ENCODE measurements at places on chromosomes 16 and 17.

- DNase-seq, result no peak
- H3K36me3 ChIP-seq, result no peaks in the 10 kb centered on the region
- H3K27me3 ChIP-seq, result no peaks in the 10 kb centered on the region
- no peak overlapping the region for H3K27ac ChIP-seq
- H3K4me1 ChIP-seq, result peaks cover 27% of the 10 kb centered on the region
Measured at GRCh38 chr17:50035421-50035879, 20.5 kb upstream of the ITGA3 start.

- no peaks in the 10 kb centered on the region for H3K27me3 ChIP-seq
- H3K4me3 ChIP-seq, result no peak overlapping the region
Measured at GRCh38 chr17:55546991-55547664, 35.9 kb upstream of the SMIM36 start.

- H3K36me3 ChIP-seq, result peaks cover 50% of the 10 kb centered on the region
- peak overlapping the region; percentile 96 for H3K27ac ChIP-seq
- H3K4me3 ChIP-seq, result peak overlapping the region; percentile 74
- peaks cover 35% of the 10 kb centered on the region for H3K4me1 ChIP-seq
- no peak for DNase-seq
Measured at GRCh38 chr17:51258756-51259563, 889 bp downstream of the MBTD1 start.

DNA sequence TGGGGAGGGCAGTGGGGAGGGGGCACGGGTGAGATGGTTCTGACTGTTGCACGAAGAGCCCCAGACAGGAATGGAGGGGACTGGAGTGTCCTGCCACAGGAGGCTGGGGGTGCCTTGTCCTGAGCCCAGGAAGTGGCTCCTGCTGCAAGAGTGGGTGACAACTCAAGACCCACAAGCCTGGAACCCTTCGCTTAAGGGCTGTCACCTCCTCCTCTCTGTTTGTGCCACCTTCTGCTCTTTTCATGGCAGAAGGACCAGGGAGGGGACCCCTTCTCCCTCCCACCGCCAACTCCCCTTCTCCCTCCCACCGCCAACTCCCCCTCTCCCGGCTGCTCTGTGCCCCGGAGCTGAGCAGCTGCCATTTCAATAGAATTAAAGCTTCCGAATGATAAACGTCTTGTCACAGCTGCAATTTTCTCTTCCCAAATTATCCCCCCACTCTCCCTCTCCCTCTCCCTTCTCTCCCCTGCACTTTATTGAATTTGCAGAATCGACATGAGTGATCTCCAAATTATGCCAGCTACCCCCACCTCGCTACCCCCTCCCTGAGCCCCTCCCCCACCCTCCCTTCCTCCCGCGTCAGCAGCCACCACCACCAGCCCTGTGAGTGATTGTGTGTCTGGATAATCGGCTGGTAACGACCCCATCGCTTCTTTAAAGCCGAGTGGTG, 13.7 kb downstream of the GJD3 start:
- H3K27ac ChIP-seq, result no peak overlapping the region
- DNase-seq, result no peak
- no peaks in the 10 kb centered on the region for H3K27me3 ChIP-seq
- peaks cover 22% of the 10 kb centered on the region for H3K36me3 ChIP-seq
- no peak overlapping the region for H3K4me3 ChIP-seq

DNA sequence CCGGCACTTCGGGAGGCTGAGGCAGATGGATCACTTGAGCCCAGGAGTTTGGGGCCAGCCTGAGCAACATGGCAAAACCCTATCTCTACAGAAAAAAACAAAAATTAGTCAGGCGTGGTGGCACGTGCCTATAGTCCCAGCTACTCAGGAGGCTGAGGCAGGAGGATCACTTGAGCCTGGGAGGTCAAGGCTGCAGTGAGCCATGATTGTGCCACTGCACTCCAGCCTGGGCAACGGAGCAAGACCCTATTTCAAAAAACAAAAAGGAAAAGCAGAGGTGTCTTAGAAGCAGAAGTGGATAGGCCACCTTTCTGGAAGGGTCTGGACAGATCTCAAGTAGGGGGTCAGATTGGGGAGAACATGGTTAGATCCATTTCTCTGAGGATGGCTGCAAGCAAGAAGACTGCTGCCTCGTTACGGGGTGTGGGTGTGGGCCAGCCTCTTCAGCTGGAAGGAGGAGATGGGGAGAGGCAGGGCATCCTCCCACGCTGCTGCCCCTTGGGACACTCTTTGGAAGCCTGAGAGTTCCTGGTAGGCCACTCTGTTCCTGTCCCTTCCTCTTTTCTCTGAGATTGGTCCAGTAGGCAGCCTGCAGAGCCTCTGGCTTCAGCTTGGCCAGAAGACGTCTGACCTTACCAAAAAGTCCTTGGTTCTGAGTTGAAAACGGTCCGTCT, 208.0 kb downstream of the MSI2 start:
- H3K36me3 ChIP-seq, result peaks cover 13% of the 10 kb centered on the region
- no peak for DNase-seq
- H3K4me1 ChIP-seq, result peaks cover 25% of the 10 kb centered on the region
- H3K27ac ChIP-seq, result no peak overlapping the region
- no peak overlapping the region for H3K4me3 ChIP-seq

DNA sequence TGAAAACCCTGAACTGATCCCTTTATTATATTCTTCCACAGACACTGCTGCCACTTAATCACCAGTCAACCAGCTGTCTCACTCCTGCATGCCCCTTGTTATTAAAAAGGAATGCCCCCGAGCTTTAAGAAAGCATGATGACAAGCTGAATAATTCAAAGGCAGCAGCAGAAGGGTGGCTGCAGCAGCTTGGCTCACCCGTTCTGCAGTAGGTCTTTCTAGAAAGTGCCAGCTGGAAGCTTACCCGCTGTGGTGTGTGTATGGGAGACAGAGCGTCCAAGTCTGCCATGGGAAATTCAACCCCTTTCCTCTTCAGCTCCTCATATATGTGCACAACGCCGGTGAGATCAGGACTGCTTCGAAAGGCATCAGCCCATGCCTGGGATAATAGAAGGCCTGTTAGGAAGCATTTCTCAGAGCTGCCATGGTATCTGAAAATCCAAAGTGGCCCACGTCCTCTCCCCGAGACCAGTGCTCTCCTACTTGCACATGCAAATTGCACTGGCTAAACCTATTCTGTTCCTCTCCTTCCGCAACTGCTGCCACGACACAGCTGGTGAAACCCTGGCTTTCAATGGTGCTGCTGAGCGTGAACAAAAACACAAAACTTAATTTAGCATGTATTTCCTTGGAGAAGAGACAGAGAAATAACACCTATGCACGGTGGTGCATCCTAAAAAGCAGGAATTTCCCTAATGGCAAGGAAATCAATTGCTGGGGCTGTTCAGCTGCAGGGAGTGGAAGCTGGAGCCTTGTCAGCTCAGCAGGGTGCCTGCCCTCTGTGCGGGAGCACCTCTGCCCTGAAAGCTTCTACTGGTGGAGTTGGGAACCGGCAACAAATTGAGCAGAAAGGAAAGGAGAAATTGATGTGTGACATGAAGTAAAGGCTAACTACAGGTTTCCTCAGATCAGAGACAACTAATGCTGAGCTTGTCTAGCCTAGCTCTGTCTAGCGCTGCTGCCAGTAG, 47.9 kb upstream of the SREBF1 start:
- no peaks in the 10 kb centered on the region for H3K4me1 ChIP-seq
- H3K36me3 ChIP-seq, result peaks cover 15% of the 10 kb centered on the region
- H3K4me3 ChIP-seq, result no peak overlapping the region
- DNase-seq, result no peak
- H3K27me3 ChIP-seq, result no peaks in the 10 kb centered on the region
- H3K27ac ChIP-seq, result no peak overlapping the region
